ENCODE measurements at places on chromosomes 5 and 9.

GRCh38 chr5:54398191-54398590, 57.3 kb upstream of the HSPB3 start:
- no peak for DNase-seq

GRCh38 chr9:129184596-129185122, 6.6 kb upstream of the IER5L start:
- DNase-seq: no peak

- DNase-seq: no peak
Observed at GRCh38 chr5:32273821-32274220, 38.9 kb downstream of the MTMR12 start.

DNA sequence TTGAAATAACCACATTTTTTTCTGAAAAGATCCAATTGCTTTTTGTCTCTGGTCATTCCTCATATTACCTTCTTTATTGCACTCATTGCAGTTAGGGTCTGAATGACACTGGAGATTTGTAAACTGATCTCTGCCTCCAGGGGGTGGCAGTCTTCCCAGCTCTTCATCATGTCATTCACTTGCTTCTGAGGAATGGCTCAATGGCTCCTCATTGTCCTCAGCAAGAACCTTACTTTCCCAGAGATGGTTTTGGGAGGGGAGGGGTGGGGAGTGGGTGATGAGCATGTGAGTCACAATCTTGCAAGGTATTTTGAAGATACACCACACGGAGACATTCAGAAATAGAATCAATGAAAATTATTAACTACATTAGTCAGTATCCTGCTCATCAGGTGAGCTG, 159.8 kb upstream of the GAS1 start:
- DNase-seq: no peak

DNA sequence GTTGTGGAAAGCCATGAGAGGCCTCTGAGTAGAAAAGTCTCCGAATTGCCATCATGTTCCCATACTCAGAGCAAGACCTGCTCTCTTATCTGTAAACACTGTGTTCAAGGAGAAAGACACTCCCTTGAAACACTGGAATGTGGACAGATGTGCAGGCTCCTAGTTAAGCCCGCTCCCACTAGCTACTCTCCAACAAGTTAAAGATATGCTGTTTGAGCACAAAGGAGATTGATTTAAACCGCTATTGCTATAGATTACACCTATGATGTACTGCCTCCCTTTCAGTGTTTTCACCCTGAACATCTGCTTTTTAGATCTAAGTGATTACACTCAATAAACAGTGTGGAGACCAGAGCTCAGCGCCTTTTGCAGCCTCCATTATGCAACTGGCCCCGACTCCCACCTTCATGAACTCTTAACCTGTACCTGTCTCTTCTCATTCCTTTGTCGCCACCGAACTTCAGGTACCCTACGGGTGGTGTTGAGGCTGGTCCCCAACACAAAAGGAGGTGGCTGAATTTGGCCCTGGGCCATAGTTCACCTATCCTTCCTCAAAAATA, 47.5 kb downstream of the TMEM245 start:
- DNase-seq: no peak

GRCh38 chr9:127854184-127854806, at the start of gene ENG:
Gene ENG (minus strand): TSS chr9:127854658. CDS start chr9:127854355, 303 bp downstream.
- DNase-seq: no peak

GRCh38 chr5:100275631-100276030, 259.5 kb upstream of the FAM174A start:
- DNase-seq: no peak

GRCh38 chr9:9820436-9820835, 792.4 kb downstream of the PTPRD start:
- no peak for DNase-seq

DNA sequence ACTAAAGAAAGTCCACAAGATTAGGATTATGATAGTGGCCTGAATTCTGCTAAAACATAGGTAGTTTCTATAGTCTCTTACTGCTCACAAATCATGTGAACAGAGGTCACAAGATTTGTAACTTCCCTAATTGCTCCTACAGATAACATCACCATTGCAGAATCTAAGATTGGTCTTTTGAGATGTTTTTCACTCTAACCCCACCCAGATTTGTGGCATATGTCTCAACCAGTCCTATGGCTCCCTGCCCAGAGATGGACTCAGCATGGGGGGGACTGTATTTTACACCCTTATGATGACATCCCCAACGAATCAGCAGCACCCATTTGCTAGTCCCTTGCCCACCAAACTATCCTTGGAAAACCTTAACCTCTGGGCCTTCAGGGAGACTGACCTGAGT, 1046.2 kb downstream of the CDH12 start:
- DNase-seq: no peak

DNA sequence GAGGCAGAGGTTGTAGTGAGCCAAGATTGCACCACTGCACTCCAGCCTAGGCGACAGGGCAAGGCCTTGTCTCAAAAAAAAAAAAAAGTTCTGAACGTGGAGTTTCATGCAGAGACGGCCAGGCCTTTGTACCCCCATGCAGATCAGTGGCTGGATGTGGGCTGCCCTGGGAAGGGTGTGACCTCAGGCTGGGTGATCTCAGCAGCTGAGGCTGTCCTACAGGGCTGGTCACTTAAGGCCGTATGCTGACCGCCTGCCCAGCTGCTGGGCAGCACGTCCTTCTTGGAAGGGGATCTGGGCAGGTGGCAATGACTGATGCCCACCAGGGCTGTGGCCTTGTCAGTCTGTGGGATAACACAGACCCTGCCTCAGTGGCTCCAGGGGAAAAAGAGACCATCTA, 37.2 kb upstream of the GRHPR start:
- no peak for DNase-seq

DNA sequence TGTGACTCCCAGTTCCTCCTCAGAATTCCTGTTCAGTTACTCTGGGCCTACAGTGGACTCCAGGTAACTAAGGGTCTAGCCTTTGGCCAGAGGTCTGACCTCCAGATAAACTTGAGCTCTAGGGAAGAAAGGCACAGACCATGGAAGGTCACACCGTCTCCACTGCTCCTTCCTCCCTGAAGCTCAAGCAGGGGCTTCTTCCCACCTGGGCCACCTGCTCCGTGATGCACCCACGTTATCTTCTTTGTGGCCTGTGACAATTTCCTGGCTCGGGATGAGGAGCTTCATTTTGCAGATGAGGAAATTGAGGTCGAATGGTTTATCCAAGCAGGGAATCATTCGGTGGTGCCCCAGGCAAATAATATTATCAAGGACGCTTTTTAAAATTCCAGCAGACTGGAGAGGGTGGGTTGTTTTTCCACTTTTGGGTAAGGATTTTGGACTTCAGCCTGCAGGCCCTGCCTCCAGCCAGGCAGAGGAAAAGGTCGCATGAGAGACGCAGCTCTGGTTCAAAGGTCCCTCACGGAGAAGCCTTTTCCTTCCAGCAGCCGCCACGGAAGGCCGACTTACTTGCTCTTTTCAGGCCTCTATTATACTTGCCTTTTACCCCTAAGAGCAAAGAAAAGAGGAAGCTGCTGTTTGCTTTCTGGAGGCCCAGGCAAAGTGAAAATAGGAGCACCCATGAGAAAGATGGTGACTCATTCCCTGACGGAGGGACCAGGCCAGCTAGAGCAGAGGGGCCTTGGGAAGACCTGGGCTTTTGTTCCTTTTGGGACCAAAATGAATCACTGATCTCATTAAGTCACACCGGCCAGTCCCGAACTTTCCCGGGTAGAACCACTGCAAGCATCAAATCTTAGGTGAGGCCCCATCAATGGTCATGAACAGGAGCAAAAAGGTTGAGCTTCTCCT, 22.8 kb upstream of the DUSP1 start:
- DNase-seq: no peak

GRCh38 chr9:73148447-73148937, 3.2 kb upstream of the ANXA1 start:
- DNase-seq: no peak

GRCh38 chr9:93480262-93480661, 26.9 kb upstream of the FAM120AOS start:
- no peak for DNase-seq

GRCh38 chr9:87008667-87009066, 61.4 kb upstream of the GAS1 start:
- DNase-seq: no peak

DNA sequence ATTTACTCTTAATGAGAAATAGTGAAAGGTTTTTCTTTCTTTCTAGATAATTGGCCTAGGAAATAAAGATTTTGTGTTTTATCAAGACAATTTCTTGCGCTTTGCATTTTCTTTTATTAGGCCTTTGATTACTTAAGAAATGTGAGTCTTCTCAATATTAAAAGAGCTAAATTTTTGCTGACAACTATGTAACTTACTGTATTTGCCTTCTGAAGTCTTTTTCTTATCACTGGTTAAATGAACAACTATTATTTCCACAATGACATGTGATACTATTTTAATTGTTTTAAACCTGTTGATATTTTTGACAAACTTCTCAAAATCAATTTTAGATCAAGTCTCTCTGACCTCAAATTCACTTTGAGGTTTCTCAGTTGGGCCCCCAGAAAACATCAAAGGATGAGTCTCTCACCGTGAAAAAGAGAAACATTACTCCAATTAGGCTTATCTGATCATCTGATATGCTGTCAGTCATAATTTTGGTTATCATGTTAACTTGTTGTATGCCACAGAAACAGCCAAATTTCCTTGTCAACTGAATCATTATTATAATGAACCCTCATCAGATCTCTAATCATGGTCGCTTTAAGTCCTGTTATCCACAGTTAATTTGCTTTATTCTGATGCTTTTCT, 48.8 kb downstream of the RAPGEF1 start:
- no peak for DNase-seq

GRCh38 chr5:30505014-30505886, 688.2 kb upstream of the CDH6 start:
- DNase-seq: no peak

GRCh38 chr9:124453586-124454191, 3.4 kb downstream of the ADGRD2 start:
- DNase-seq: no peak

- no peak for DNase-seq
Observed at GRCh38 chr5:151071021-151071420, 9.8 kb downstream of the TNIP1 start.

GRCh38 chr5:113034182-113034773, 57.7 kb downstream of the DCP2 start:
- DNase-seq: no peak

GRCh38 chr5:118596255-118596654, 392.1 kb downstream of the DTWD2 start:
- no peak for DNase-seq

DNA sequence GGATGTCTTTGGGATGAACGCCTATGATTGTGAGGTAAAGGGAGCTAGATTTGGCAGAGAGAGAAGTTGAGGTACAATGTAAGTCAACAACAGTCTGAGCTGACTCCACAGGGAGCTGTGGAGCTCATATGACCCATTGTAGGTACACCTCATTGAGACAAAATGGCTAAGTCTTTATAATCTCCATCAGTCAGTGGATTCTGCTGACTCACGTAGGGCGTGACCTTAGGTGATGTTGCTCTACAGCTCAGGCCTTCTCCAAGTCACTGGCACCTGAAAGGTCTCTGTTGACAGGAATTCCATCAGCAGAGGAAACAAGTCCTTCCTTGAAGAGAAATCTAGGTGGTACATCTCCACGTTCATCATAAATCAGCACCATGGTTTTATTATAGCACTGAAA, 118.2 kb upstream of the PRR16 start:
- DNase-seq: no peak
